ENCODE measurements at places on chromosomes 3 and 15.

DNA sequence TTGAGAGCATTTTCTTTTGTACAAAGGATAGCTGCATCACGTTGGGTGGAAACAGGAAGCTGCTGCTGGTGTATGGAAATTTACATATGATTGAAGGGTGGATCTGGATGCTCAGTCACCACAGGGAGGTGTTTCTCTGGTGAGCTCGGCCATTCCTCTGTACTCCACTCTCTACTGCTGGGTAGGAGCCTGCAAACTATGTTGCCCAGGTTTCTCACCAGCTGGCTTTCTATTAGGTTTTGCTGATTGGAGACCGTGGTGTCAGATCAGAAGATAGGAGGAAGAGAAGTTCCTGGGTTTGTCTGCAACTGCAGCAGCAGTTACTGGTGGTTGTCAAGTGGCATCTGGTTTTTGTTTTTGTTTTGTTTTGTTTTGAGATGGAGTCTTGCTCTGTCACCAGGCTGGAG is 61.7 kb downstream of the TAMM41 start:
- DNase-seq, result peak; percentile 3

- DNase-seq, result no peak
Observed at GRCh38 chr15:25652704-25653103, 210.4 kb downstream of the ATP10A start.

DNA sequence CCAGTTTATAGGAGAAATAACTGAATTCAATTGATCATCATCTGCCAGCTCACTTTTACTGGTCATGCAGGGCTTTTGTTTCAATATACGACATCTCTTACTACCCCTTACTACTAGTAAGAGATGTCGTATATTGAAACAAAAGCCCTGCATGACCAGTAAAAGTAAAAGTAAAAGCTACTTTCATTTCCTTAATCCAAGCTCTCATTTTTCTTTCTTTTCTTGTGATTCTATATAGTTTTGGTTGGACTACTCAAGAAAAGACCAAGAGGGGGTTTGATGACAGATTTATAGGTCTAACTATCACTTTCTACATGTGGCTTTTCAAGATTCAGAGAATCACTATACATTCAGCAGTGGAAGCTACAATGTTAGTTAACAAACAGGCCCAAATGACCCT is 1237.3 kb downstream of the ROBO2 start:
- no peak for DNase-seq

GRCh38 chr3:99505646-99506269 is 132.6 kb upstream of the COL8A1 start:
- peak; percentile 15 for DNase-seq

GRCh38 chr3:63048367-63049326 is 173.4 kb upstream of the CADPS start:
- no peak for DNase-seq

DNA sequence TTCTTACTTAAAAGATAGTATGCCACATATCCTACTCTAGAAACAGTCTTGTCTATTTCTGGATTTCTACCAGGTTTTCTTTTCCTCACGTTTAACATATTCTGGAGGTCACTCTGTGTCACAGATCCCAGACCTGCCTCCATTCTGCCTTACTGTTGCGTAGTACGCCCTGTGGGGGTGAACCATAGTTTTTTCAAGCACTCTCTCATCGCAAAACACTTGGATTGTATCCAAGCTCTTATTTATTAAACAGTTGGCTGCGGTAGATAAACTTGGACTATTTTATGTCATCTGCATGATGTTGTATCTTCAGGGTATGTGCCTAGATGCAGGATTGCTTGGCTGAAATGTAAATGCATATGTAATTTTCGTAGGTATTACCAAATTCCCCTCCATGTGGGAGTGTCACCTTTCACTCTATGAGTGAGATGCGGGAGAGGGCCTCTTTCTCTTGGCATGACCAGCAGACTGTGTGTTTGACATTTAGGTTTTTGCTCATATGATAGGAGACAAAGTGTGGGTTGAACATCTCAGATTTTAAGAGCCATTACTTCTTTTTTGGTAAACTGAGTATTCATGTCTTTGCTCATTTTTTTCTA is 55.8 kb downstream of the ABTB1 start:
- no peak for DNase-seq
